ENCODE measurements at places on chromosomes 2 and 18.

DNA sequence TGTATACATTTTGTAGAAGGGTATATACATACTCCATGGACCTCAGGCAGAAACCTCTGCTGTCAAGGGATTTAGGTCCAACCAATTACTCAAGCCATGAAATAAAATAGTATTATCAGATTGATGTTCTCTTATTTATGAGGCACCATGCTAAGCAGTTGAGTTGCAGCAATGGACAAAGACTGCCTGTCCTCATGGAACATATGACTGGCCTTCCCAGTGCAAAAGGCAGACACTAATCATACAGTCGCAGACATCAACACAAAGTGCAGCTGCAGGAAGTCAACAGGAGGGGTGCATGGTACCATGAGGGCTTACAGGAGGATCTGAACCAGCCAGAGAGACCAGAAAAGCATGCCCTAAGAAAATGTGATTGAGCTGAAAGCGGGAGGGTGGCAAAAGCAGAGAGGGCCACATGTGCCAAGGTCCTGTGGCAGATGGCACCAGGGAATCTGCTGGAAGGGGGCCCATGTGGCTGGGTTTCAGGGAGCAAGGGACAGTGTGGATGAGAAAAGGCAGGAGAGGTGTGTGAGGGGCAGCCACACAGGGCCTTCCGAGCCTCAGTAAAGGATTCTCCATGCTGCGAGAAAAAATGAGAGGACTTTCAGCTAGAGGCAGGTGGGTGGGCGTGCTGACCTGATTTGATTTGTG, 61.4 kb upstream of the RNF152 start:
- no peak for DNase-seq

GRCh38 chr18:55390898-55391297, 197.1 kb downstream of the TCF4 start:
- DNase-seq: no peak

- no peak for DNase-seq
These were observed 26.5 kb upstream of the IGFBP2 start for GRCh38 chr2:216606551-216607276.

DNA sequence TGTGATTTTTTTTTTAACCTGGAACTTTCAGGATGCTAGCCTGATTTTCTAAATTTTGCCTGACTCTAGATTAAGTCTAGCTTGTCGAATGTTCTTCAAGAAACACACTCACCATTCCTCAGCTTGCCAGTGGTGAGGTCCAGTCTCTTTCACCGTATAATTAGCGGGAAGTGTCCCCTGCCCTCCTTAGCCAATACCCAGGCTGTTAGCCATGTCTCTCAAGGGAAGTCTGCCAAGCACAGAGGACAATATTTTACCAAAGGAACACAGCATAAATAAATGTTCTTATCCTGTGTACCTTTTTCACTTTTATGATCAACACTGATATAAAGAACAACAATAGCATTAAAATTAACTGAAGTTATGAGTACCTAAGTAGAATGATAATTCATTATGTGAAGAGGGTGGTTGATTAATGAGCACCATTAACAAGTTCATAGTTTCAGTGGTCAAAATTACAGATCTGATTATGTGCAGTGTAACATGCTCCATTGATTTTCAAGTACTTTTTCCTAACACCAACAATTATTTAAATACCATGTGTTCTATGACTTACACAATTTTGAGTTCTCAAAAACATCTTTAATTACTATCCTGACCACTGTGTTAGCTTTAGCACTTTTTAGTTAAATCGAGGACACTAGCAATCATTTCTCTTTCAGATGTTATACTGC, 445.8 kb upstream of the RAB12 start:
- DNase-seq: no peak

- DNase-seq: no peak
These were observed 32.9 kb upstream of the POMC start for GRCh38 chr2:25201265-25201664.

DNA sequence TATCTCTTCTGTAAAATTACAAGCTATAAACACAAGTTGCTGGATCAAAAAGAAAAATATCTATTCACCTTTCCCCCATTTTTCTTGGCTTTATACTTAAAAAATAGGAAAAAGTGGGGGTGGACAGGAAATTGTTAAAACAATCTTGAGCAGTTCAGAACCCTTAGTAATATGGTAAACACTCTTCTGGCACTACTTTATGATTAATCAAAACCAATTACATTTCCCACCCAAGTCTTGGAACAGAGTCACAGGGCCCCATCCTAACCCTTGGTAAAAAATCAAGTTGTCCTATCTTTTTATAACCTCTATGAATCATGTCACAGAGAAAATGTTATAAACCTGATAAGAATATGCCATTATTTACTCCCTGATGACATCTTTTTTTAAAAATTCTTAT, 328.2 kb upstream of the LYPD1 start:
- DNase-seq: no peak

Measured in left kidney (tissue), 8 donors.